ENCODE measurements at places on chromosomes 3 and 15.

GRCh38 chr3:69324362-69325025 is 61.4 kb downstream of the FRMD4B start:
- no peak for DNase-seq

- DNase-seq = no peak
These were observed 99.5 kb downstream of the CHRNA7 start for GRCh38 chr15:32129815-32130214.

DNA sequence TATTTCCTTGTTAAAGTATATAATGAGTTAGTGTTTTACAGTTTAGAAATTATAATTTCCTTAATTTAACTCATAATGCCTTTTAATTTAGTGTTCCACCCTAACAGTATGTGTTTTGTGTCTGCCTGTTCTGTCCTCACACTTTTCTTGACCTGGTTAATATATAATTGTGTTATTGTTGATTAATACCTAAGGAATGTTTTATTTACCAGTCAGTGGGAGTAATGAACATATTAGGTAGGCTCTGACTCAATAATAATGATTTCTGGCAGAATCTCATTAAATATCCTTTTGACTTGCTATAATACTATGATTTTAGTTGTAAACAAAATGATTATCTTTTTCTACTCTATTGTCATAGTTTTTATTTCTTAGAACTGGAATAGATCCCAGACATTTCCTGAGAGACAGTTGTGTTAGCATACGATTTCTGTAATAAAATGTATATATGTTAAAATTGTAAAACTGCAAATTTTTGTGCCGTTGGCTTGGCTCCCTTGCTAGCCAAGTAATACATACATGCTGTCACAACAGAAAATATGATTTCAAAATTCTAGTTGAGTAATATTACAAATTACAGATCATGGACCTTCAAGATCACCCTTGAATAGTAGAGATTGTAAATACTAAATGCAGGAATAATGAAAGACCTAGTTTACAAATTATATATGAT is 51.9 kb downstream of the RASA2 start:
- DNase-seq = no peak

GRCh38 chr3:120846073-120846472 is 61.9 kb upstream of the STXBP5L start:
- DNase-seq = no peak

GRCh38 chr3:30231277-30232141 is 374.9 kb upstream of the TGFBR2 start:
- no peak for DNase-seq

- DNase-seq = no peak
These were observed 564.2 kb downstream of the NR2F2 start for GRCh38 chr15:96894659-96895058.

All from stimulated activated naive CD8-positive, alpha-beta T cell treated with anti-CD3 and anti-CD28 coated beads, Interleukin-15, Interleukin-2, amounts not matched to agents 100 U/mL and 50 U/mL, for 24 hours (primary cell).